GM12892 (cell line): ENCODE measurements at places on chromosomes 12 and 14.

- no peak for DNase-seq
These were observed 51.7 kb downstream of the RPH3A start for GRCh38 chr12:112843287-112843686.

DNA sequence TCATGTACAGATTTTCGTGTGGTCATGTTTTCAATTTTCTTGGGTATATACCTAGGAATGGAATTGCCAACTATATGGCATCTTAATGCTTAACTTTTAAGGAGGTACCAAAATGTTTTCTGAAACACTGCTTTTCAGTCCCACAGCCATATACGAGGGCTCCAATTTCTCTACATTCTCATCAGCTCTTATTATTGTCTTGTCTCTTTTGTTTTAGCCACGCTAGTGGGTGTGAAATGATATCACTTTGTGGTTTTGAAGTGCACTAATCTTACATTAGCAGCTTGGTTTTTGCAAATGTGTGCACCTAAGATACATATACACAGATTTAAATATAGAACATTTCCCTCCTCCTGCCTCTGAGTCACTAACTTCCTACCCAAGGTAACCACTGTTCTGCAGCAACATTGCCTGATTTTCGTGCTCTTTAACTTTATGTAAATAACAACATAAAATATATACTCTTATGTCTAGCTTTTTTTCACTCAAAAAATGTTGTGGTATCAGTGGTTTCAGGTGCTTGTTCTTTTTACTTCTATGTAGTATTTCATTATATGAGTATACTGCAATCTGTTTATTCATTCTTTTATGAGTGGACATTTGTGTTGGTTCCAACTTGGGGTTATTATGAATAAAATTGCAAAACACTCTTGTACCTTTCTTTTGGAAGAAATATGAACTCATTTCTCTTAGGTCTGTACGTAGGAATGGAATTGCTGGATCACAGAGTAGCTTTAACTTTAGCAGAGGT is 73.1 kb downstream of the ZFP36L1 start:
- no peak for DNase-seq

- no peak for DNase-seq
These were observed 7.8 kb upstream of the OTUB2 start for GRCh38 chr14:94018308-94018707.

DNA sequence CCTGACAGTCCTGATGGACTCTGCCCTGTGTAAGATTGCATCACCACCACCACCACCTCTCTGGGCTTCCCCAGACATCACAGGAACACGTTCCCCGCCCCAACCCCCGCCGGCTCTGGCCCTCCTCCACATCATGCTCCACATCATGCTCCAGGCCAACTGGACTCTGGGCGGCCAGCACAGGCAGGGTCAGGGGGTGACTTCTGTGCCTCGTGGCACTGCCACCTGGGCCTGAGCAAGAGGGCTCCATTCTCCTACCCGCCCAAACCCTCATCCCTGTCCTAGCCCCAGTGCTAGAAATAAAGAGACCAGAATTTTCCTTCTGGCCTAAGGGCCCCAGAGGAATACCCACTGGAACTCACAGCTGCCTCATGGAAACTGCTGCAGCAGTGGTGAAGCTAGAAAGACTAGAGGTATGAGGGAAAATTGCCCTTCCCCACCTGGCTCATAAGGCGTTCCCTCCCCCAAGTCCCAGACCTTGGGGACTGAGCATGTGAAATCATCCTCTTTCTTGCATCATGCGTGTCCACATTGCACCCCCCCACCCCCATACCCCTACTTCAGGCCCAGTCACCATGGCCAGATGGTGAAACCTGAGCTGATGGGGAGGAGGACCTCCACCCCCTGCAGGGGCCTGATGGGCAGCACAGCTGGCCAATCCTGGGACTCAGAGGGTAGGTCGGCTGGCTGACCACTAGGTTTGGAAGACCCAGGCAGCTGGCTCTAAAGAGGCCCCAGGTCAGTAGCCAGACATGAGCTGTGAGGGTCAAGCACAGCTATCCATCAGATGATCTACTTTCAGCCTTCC is at the start of gene INHBE:
TSS of gene INHBE (plus strand) at position 742 of the 808 bp plus-strand sequence. CDS start 230 bp downstream, outside the sequence.
- no peak for DNase-seq

- DNase-seq: no peak
These were observed 173.7 kb downstream of the SYT10 start for GRCh38 chr12:33265900-33266299.

DNA sequence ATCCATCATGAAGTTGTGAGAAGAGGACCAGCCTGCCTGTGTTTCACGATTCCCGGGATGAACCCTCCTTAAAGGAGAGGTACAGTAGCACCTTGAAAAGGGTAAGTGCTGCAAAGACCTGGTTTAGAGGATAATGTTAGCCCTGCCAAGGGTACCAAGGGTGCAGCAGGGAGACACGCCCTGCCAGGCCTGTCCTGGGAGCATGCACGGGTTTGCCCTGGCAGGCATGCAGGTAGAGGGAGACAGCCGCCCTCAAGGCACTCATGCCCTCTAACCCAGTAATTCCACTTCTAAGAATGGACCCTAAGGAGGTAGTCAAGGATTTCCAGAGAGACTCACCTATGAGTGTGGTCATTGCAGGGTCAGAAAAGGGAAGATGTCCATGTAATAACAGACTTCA is 65.0 kb downstream of the DIO3 start:
- DNase-seq: no peak
